Hepatocyte (in vitro differentiated cells): ENCODE measurements at places on chromosomes 5 and 9.

GRCh38 chr9:104586496-104587180 lies 12.6 kb downstream of the OR13C5 start:
- peak; percentile 27 for DNase-seq

- no peak for DNase-seq
These were observed 1564.0 kb upstream of the CDH9 start for GRCh38 chr5:28602429-28602828.

- DNase-seq: no peak
These were observed 217.7 kb downstream of the PJA2 start for GRCh38 chr5:109192027-109192426.

GRCh38 chr9:104896131-104896530 lies 31.8 kb downstream of the ABCA1 start:
- DNase-seq: no peak

DNA sequence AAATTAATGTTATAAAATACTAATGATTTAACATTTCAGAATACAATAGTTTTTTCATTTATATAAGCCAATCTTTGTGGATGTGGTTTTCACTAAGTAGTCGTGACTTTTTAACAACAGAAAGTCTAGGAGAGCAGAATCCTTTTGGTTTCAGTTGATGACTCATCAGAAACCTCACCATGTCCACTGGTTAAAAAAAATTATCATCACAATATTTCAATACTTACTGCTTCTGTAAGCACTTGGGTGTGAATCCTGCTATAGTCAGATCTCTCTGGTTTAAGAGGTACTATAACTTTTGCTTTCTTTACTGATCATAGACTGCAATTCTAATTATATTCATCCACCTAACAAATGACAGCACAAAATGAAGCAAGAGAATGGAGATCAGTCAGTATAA lies 77.2 kb downstream of the MRPS30 start:
- no peak for DNase-seq

- DNase-seq: no peak
These were observed 112.7 kb upstream of the FST start for GRCh38 chr5:53367727-53368126.
